ENCODE measurements at places on chromosomes 11 and 22.

GRCh38 chr11:113113801-113114704 is 152.8 kb downstream of the NCAM1 start:
- peak; percentile 71 for DNase-seq

DNA sequence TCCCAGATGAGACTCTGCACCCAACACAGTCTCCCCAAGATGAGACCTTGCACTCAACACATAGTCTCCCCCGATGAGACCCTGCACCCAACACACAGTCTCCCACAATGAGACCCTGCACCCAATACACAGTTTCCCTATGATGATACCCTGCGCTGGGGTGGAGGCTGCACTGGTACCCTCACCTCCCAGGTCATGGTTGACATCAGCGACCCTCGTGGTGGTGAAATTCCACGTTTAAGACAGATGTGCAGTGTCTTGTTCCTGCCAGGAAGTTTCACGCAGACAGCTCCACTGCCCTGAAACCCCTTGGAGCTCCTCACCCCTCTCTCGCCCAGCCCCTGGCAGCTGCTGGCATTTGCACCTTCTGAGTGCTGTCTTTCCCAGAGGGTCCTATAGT is 9.5 kb downstream of the MUC5AC start:
- DNase-seq = no peak

DNA sequence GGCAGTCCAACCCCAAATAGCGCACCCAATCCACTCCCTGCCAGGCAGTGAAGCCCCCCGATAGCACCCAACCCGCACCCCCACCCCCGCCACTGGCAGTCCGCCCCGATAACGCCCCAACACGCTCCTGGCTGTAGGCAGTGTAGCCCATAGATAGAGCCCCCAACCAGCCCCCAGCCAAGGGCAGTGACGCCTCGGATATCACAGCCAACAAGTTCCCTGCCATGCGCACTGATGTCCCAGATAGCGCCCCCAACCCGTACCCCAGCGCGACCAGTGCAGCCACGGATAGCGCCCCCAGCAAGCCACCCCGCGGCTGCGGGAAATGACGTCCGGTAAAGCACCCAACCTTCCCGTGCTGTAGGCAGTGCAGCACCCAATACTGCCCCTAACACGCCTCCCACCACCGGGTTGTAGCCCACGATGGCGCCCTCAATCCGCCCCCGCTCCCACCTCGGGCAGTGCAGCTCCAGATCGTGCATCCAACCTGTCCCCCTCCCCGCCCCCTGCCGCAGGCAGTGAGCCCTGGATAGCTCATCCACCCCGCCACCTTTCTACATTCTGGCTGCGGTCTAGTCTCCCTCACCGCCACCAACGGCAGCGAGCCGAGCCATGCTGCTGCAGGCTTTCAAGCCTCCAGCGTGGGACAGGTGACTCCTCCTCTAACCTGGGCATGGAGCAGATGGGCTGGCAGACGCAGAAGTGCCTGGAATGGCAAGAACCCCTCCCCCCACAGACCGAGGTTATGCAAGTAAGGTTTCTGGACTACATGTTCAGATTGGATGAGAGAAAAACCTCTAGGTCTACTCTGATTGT is 625 bp downstream of the RFPL2 start:
- DNase-seq = no peak

DNA sequence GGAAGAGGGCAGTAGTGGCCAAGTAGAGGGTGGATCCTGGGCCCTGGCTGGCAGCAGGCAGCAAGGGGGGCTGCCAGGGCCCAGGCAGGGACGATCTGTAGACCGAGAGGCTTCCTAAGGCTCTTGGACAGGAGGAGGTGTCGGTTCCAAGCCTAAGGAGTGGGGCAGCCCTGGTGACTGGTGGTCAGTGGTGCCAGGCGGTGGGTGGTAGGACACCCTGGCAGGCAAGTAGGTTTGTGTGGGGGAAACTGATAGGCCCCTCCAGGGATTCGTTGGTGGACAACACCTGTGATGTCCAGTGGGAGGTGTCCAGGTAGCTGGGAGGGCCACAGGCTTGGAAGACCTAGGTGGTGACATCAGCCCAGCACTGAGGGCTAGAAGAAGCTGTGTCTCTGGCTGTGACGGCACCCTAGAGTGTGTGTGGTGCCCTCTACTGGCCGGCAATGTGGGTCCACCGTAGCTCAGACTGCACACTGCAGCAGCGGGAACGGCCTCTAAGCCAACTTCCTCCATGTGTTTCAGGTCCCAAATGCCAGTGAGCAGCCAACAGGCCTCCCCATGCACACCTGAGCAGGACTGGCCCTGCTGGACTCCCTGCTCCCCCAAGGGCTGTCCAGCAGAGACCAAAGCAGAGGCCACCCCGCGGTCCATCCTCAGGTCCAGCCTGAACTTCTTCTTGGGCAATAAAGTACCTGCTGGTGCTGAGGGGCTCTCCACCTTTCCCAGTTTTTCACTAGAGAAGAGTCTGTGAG is 9.4 kb upstream of the SAMM50 start:
- peak; percentile 65 for DNase-seq

- no peak for DNase-seq
Measured at GRCh38 chr22:49008682-49009235, 818.9 kb downstream of the BRD1 start.

DNA sequence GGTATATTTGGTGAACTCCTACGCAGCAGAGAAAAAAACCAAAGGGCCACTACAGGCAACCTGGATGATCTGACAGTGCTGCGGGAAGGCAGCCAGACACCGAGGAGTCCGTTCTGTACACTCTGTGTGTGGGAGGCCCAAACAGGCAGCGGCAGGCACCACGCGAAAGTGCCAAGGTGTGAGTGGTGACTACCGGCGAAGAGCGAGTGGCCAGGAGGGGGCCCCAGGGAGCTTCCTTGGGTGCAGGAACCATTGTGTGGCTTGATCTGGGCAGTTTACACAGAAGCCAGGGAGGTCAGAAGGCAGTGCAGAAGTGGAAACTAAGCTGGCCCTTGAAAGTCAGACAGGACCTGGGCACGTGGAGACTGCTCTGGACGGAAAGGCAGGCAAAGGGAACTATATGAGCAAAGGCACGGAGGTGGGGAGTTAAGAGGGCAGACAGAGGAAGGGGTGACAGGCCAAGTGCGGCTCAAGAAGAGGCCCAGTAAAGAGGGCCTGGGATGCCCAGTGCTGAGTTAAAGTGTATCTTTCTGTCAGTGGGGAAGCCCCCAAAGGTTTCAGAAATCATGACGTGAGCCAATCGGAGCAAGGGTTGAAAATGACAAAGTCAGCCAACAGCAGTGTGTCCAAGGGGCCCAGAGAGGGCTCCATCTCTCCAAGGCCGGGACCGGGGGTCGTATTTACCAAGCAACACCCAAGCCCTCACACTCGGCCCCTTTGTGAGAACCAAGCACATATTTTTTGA is 10.6 kb downstream of the TMEM184B start:
- no peak for DNase-seq
